ENCODE measurements at places on chromosomes 11 and 22.

- no peak for DNase-seq
Observed at GRCh38 chr11:19524171-19524671, 188.4 kb upstream of the NAV2 start.

DNA sequence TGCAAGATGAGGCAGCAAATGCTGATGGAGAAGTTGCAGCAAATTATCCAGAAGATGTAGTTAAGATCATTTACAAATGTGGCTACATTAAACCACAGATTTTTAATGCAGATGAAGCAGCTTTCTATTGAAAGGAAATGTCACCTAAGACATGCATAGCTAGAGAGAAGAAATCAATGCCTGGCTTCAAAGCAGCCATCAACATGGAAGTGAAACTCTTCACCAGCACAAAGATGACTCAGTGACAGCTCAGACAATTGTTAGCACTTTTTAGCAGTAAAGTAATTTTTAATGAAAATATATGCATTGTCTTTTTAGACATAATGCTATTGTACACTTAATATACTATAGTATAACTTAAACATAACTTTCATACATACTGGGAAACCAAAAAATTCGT is 71.4 kb downstream of the FANCF start:
- DNase-seq, result no peak

DNA sequence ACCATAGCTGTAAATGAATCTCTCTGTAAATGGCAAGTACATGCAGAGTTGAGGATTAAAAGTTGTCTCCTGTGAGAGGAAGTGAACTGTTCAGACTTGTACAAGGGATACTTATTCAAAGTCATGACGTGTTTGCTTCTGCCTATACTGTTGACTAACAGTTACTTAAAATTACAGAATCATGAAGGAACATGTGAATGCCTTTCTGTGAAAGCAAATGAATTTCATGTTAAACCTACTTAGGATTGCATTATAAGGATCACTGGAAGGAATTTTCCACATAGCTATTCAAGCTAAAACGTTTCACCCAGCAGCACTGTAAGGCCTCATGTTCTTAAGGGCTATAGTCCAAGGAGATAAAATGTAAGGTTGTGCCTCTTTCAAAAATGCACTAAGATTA is 93.4 kb upstream of the BIRC3 start:
- no peak for DNase-seq

GRCh38 chr11:29449281-29450074 is 567.4 kb downstream of the KCNA4 start:
- DNase-seq, result no peak

DNA sequence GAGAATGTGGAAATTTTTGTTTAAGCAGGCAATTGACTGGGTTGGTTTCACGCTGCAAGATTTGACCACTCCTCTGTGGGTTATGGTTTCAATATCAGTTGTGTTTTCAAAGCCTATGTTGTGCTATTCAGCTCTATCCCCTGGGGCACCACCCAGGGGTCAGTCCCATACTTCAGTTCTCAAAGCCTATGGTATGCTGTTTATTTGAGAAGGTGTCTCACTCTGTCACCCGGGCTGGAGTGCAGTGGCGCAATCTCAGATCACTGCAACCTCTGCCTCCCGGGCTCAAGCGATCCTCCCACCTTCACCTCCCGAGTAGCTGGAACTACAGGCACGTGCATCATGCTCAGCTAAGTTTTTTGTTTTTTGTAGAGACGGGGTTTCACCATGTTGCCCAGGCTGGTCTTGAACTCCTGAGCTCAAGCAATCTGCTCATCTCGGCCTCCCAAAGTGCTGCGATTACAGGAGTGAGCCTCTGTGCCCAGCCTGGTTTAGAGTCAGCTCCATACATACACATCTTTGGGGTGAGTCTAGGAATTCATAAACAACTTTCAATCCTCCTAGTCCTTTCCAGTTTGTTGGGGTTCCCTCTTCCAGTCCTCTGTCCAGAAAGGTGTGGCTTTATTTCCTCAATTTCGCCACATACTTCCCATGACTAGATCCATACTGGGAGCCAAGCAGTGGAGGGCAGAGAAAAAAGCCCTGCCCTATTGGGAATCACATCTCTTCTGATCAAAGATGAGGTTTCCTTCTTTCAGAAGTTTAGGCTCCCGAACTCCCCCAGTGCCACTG is 35.0 kb upstream of the MAPK1 start:
- no peak for DNase-seq

DNA sequence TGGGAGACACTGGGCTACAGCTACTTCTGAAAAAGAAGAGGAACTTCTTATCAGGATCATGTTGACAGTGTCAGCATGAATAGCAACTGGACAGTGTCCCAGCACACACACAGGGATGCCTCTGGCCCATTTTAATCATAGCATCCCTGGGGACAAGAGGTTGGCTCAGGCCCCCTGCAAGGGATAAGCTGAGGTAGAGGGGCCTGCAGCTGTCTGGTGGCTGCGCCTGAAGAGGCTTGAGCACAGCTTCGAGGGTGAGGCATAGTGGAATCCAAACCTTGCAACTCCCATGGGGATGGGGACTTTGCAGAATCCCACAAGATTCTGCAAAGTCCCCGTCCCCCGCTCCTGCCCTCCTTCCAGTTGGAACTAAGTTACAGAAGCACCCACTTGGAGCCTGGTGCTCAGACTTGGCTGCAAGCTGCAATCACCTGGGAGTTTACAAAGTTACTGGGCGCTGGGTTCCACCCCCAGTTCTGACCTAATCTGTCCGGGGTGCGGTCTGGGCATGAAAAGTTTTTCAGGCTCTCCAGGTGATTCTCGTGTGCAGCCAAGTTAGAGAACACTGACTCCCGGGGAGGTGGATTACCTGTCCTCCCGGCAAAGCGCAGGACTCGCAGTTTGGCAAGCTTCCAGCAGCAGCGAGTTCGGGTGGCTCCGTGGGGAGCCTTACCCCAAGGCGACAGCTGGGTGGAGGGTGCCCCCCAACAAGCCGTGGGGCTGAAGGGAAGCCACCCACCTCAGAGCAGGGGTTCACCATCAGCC is 16.0 kb upstream of the LINC01488 start:
- DNase-seq, result no peak

- no peak for DNase-seq
Observed at GRCh38 chr11:72007587-72007986, 8.9 kb downstream of the IL18BP start.
